ENCODE measurements at places on chromosomes 7 and 10.

- no peak for DNase-seq
Observed at GRCh38 chr10:22476601-22477321, 131.5 kb downstream of the SPAG6 start.

DNA sequence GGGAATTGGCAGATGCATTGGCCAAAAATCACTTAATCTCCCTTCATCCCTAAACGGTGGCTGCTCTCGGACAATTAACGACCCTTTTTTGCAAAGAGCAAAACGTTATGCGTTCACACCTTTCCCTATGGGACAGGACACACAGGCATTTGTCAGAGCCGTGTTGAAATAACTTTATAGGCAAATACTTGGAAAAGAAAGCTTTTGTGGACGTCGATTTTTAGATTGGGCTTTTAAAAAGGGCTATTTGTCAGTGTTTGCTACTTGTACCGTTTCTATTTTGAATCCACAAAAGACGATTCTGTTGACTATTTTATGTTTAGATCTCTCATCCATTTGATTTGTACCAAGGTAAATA lies 245.6 kb downstream of the SLC25A13 start:
- peak; percentile 2 for DNase-seq

- DNase-seq = no peak
Observed at GRCh38 chr10:43305876-43306275, 39.0 kb upstream of the RASGEF1A start.

GRCh38 chr7:1566687-1567048 lies 3.2 kb downstream of the PSMG3 start:
- no peak for DNase-seq

DNA sequence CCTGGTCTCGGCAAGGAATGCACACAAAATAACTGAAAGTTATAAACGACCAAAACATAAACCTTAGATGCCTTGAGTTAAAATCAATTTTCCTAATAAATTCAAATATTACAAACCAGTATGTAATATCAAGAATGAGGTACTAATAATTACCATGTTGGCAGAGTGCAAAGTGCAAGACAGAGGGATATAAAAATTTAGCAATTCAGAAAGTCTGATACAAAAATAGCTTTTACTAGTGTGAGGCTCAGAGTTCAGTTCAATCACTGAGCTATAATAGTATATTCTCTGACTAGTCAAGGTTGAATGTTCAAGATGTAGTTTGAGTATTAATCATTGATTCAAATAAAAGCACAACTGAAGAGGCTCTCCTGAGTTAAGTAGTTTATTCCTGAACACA lies 4.8 kb upstream of the AUTS2 start:
- DNase-seq = no peak

DNA sequence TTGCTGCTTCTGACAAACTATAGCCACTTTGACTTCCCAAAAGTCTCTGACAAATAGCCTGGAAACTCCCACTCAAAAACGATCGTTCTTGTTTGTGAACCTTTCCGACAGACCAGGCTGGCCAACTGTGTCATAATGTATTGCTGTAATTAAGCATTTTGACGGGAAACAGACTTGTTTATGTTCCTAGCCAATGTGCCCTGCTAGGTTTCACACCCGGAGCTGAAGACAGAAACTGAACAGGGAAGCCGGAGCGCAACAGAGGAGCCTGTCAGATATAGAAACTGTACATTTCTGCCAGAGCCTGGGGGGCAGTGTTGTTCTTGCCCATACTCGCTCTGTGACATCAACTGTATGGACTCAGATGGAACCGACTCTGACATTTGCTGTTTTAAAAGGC lies 55.3 kb upstream of the C7orf33 start:
- DNase-seq = no peak

GRCh38 chr10:7408291-7409044 lies 2.4 kb downstream of the SFMBT2 start:
- peak; percentile 61 for DNase-seq

DNA sequence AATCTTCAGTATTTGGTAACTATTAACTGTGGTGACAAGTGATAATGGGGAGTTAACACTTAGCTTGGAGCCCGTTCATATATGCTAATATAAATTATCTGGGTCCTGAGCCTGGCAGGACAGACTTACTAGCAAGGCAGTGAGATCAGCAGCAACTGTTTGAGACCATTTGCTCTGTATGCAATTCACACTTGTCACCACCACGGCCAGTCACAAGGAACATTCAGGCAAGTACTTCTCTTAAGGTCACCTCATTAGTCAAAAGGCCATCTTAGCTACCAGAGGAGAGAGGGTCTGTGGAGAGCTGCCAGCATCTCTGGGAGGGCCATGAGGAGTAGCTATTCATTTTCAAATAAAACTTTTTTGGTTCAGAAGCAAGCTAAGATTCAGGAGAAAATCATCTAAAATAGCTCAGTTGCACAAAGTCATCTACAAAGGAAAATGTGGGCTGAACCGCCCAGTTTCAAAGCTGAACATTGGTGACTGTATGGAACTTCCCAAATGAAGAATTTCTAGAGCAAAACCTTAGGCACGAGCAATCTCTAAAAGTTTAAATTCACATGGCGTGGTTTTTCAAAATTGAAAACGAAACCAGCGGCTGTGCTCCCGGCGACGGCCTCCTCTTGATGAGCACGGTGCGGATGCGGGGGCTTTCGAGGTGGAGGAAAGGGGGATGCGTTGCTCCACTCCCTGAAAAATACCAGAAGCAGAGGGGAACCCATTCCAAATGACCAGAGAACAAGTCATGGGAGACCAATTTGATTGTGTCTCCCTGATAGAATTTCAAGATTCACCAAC lies 233.5 kb upstream of the MGMT start:
- DNase-seq = no peak

DNA sequence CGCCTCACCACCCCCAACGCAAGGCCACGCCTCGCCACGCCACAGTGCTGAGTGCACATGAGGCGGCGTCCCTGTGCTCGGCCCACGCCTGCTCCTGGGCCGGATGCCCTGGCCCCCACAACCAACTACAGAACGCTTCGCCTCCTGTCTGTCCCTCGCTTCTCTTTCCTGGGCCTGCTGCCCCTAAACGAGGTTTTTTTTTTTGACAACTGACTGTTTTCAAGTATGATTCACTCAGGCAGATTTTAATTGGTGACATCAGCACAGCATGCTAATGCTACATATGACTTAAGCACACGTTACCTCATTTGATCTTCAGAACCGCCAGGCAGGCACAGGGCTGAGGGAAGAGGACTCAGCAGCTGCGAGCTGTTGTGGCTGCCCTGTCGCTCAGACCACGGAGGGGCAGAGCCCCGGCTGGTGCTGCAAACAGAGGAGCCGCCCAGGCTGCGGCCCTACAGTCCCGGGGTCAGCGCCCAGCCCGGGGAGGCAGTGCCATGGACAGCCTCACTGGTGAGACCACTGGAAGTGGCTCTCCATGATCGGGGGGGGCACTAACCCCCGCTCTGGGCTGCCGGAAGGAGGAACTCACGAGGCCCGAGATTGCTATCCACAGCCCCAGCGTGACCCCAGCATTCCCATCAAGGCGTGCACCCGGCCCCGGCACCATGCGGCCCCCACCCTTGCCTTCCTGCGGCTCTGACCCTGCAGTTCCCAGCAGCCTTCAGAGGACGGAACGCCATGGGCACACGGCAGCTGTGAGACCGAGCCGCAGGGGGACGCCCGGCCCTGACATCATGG lies 212.8 kb downstream of the MAD1L1 start:
- peak; percentile 62 for DNase-seq

DNA sequence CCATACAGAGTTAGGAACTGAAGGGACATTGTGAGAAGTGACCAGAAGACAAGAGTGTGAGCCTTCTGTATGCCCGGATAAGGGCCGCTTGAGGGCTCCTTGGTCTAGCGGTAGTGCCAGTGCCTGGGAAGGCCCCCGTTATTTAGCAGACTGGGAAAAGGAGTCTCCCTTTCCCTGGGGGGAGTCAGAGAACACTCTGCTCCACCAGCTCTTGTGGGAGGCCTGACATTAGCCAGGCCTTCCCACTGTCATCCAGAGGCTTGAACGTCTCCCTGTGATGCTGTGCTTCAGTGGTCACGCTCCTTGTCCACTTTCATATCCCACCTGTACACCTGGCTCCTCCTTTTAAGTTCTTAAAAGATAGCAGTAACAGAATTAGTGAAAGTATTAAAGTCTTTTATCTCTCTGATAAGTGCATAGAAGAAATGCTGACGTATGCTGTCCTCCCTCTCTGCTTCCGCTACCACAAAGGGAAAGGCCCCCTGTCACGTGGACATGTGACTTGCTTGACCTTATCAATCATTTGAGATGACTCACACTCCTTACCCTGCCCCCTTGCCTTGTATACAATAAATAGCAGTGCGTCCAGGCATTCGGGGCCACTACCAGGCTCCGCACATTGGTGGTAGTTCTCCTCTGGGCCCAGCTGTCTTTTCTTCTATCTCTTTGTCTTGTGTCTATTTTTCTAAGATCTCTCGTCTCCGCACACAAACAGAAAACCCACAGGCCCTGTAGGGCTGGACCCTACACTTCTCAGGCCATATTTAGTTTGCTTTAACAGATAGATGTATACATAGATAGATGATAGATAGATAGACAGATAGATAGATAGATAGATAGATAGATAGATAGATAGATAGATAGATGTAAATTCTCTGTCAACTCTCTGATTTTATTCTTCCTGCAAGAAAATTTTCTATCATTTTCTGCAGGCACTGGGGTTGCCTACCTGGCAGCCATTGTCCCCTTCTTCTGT lies 131.5 kb upstream of the JCAD start:
- DNase-seq = no peak

GRCh38 chr7:50838675-50839377 lies 56.1 kb upstream of the GRB10 start:
- DNase-seq = no peak

- DNase-seq = no peak
Observed at GRCh38 chr7:54543051-54543488, 895 bp downstream of the VSTM2A start.

- no peak for DNase-seq
Observed at GRCh38 chr7:11702938-11703337, 129.1 kb downstream of the THSD7A start.

DNA sequence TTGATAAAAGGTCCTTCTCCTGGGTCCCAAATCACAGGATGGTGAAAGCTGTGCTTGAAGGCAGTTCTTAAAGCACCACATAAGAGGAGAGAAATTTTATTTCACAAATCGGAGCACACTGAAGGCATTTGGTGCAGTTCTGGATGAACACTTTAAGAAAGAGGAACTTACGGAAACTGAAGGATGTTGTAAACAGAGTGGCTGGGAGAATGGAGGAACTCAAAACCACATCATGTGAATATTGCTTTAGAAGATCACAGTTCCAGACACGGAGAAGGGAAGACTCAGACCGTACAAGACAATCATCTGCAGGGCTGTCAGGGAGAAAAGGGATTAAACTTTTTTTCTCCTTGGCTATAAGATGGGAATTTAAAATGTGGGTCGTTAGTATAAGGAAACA lies 9.0 kb upstream of the GPR141 start:
- no peak for DNase-seq

DNA sequence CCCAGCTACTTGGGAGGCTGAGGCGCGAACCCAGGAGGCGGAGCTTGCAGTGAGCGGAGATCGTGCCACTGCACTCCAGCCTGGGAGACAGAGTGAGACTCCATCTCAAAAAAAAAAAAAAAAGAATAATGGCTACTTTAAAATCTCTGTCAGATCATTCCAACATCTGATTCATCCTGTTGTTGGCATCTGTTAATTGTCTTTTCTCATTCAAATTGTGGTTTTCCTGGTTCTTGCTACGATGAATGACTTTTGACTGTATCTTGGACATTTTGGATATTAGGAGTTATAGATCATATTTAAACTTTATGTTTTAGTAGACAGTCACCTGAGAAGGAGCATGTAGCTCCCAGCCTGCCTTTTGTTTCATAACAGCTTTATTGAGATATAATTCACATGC lies 8.5 kb downstream of the TPST1 start:
- DNase-seq = no peak

DNA sequence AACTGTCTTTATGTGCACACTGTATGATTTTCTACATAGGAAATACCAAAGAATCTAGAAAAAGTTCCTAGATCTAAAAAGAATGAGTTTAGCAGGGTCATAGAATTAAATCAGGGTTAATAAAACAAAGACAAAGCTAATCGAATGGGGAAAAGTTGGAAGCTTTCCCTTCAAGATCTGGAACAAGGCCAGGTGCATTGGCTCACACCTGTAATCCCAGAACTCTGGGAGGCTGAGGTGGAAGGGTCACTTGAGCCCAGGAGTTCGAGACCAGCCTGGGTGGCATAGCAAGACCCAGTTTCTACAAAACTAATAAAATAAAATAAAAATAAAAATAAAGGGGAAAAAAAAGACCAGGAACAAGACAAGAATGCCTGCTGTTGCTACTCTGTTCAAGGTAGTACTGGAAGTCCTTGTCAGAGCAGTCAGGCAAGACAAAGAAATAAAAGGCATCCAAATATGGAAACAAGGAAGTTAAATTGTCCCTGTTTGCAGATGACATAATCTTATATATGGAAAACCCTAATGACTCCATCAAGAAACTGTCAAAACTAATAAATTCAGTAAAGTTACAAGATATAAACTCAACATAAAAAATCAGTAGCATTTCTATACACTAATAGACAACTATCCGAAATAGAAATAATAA lies 76.1 kb upstream of the RHEB start:
- DNase-seq = no peak

GRCh38 chr7:33669251-33669670 lies 236.1 kb upstream of the BMPER start:
- DNase-seq = no peak

DNA sequence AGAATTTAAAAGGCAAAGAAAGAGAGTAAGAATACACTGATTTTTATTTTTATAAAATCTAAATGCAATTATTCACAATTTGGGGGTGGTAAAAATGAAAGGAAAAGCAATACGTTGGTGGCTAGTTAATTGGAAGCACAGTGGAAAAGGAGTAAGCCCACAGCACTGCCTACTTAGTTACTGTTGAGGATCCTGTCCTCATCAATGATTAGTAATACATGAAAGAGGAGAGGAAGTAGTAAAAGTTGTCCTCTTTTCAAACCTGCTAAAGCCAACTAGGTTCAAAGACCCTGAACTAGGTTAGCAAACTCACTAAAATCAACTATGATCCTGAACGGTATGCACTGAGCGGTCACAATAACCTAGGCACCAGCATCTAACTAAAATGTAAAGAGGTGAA lies 52.7 kb upstream of the LRRN3 start:
- DNase-seq = no peak

GRCh38 chr10:133324198-133324792 lies 12.4 kb downstream of the CALY start:
- no peak for DNase-seq

- DNase-seq = peak; percentile 58
Observed at GRCh38 chr10:95363303-95363912, 72.6 kb upstream of the PDLIM1 start.

DNA sequence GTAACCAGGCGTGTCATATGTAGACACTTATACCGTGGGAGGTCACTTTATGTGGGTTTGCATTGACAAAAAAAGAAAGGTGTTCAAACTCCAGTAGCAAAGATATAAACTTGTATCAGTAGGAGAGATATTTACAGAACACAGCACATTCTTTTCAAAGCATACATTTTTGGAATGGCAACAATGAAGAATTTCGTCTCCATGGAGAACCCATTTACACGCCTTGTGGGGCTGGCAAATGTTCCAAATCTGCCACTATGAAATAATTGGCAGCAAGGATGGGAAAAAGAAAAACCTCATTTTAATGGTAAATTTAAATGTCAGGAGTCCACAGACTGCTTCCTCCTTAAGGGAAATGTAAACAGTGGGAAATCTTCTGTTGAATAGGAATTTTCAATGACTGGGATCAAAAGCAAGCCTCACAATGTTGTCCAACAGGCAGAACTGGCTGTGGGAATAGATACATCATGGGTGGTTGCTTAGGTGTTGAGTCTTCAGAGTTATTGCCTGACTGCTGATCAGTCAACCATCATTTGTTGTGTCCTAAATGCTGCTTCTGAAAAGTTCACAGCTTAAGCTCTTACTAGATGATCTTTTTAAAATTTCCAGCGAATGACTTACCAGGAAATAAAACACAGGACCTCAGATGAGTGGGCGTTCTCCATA lies 256.6 kb upstream of the SEMA3C start:
- no peak for DNase-seq
